ENCODE measurements at places on chromosomes 6 and 20.

DNA sequence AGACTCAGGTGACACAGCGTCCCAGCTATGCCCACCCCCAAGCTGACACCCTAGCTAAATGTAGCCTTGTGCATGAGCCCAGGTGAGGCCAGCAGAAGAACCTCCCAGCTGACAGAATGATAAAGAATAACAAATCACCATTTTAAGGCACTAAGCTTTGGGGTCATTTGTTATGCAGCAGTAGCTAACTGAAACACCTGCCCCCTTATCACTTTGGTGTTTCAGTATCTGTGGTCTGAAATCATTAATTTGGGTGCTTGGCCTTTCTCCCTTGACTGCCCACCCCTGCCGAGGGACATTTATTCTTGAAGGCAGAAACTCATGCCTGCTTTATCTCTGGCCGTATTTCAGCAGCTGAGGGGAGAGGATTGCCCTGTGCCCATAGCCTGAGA is 30.0 kb downstream of the DACT2 start:
- no peak for DNase-seq

DNA sequence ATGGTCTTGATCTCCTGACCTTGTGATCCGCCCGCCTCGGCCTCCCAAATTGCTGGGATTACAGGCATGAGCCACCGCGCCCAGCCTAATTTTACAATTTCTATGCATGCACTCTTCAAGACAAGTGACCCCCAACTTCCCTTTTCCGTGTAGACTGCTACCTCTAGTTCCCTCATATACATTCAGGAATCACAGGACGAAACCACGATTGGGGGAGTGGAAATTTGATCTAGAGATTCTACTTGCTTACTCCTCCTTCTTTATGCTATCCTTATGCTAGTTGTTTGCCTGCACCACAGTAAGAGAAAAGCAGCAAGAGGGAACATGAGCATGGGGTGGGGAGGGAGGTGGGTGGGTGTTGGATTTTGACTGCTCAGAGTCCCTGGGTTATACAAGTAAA is 34.9 kb downstream of the OSTM1 start:
- no peak for DNase-seq

DNA sequence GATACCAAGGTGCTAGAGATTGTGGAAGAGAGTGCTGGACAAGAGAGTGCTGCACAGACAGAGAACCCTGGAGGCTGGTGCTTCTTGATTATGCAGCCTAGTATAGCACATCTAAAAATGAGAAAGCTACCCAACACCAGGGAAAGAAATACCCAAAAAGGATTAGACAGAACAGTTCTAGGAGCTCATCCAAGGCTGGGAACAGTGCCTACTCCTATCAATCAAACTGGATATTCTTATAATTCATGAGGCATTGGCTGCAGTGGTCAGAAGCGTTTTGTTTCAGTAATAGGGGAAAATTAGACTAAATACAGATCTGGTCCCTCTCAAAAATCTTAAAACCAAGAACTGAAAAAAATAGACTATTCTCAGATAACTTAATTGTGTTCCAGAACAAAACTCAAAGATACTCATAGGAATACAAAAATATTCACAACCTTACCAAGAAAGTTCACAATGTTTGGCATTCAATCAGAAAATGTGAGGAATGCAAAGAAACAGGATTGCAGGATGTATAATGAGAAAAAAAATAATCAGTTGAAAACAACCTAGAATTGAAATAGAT is 222.9 kb downstream of the EPHA7 start:
- no peak for DNase-seq

GRCh38 chr6:56764081-56764566 is 121.4 kb upstream of the DST start:
- DNase-seq, result no peak

- no peak for DNase-seq
Measured at GRCh38 chr6:39870950-39871349, 63.3 kb downstream of the MOCS1 start.

GRCh38 chr6:168095171-168095691 is 16.2 kb upstream of the FRMD1 start:
- no peak for DNase-seq

GRCh38 chr6:130381459-130382380 is 15.9 kb downstream of the TMEM200A start:
- no peak for DNase-seq

DNA sequence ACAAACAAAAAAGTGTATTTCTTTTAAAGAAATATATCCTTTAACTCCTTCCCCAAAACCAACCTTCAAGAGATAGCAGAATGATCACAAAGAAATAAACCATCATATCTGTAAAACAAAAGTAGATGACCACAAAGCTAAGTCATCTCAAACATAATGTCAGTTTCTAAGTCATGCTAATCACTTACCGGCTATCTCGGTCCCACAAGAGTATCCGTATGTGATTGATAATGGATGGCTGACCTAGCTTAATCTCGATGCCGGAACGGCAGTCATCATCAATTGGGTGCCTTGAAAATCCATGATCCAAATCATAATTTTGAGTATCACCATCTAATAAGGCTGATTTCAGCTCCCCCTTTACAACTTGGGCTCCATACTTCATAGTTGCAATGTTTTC is 59.7 kb downstream of the BTBD9 start:
- DNase-seq, result no peak
